IPS-NIHi11 (cell line): ENCODE measurements at places on chromosomes 11 and 22.

DNA sequence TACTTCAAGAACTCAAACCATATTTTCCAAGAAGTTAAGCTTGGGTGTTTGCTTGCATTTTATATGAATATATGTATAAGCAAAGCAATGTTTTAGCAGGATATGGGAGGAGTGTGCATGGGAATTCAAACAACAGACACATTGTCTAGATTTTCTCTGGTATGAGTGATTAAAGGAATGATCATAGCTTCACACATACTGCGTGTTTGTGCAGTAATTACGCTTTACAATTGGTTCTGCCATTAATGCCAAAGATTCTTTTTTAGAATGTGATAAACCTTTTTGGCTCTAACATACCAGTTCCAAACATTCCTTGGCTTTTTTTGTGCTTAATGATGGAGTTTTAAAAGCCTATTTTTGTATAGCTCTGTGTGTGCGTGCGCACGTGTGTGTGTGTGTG, 54.0 kb downstream of the CCDC34 start:
- DNase-seq, result no peak

GRCh38 chr22:19851291-19852176, 3.1 kb downstream of the GNB1L start:
- no peak for DNase-seq

GRCh38 chr11:10080138-10080537, 213.9 kb downstream of the SBF2 start:
- DNase-seq, result no peak

GRCh38 chr11:119509969-119510401, 87.0 kb upstream of the THY1 start:
- no peak for DNase-seq

DNA sequence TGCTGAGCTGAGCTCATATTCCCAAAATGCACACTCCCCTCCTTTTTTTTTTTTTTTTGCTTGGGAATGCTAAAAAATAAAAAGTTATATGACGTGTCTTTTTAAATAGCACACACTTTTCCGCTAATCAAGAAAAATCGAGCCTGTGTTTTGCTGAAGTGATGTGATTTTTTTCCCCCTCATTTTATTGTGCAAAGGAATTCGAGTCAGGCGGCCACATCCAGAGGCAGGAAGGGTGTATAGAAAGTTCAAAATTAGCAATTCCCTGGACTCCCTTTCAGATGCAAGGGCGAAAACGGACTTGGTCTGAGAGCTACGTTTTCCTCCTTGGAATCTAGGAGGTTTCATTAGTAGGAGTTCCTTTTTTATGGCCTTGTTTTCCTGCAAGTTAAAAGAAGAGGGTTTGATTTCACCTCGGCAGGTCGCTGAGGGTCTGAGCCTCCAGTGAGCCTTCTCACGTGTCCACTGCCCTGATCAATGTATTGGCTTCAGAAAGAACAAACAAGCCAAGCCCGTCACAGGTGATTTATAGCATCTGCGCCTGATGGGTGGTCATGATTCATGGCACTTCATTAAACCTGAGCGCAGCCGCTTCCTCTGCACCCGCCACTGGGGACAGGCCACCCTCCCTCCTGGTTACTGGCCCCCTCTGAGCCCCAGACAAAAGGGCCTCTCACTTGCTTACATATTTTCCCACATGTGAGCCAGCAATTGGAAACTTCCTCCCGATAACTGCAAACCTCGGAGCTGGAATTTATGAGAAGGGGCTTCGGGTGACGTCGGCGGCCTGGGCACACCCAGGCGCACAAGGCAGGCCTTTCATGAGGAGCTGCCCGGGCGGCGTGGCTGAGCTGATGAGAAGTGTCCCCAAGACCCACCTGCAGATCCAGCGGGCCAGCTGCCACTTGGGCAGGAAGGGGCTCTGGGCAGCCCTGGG, 64.4 kb upstream of the LINC01488 start:
- no peak for DNase-seq

DNA sequence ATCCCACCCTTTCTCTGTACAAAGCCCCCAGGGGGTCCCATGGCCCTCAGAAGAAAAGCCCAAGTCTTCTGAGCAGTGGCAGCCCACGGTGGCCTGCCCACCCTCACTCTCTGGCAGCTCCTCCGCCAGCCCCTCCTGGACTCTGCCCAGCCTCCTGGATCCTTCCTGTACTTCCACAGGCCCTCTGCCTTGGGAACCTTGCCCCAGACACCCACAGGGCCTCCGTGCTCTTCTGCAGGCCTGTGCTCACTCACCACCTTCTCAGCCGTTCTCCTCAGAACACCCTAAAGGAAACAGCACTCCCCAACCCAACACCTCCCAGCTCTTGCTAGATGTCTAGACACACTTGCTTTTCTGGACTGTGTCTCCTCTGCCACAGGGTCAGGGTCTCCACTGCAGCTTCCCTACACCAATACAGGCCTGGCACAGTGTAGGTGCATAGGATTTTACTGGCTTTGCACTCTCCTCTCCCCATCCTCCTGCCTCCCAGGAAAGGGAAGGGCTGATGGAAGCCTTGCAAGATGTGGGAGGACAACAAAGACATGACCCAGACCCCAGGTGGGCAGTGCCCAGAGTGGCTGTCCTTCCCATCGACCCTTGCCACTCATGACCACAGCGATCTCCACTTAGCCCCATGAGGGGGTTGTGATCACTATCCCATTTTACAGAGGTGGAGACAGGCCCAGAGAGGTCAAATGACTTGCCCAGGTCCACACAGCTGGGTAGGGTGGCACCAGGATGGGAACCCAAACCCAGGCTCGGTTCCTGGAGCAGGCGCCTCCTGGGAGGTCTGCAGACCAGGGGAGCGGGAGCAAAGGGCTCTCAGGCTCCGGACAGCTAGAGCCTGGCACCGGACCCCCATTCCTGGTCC, 2.0 kb downstream of the SCARF2 start:
- no peak for DNase-seq

- DNase-seq, result no peak
These were observed 21.4 kb downstream of the TMPRSS6 start for GRCh38 chr22:37088108-37088605.

DNA sequence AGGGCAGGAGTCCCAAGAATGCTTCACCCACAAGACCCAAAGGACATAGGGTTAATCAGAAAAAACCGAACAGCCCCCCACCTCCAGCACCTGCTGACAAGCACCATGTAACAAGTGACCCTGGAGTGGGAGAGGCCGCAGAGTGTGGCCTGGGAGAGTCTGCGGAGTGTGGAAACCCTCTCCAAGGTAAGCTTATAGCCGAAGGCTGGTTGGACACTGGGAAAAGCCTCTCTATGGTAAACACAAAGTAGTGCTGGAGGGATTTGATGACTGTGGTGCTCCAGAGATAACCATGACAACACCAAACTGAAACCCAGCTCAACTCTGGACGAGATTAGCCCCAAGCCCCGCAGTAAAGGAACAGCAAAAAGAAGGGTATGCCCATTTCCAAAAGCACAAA, 19.2 kb downstream of the ASCL2 start:
- no peak for DNase-seq

DNA sequence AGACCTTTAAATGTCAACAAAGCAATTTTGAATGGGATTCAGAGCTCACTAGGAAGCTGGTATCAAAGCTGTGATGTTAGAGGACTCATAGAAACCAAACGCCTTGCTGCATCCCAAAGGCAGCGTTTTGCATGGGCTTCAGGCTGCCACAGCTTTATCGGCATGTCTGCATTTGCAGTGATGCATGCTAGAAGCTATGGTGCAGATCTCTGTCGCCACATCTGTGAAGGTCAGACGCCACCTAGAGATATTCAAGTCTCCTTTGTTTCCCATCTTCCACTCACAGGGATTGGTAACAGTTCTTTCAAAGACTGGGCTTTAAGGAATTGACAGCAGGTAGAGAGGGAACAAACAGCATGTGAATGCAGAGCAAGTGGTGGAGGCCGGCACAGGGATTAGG, 47.8 kb downstream of the NTM start:
- no peak for DNase-seq

DNA sequence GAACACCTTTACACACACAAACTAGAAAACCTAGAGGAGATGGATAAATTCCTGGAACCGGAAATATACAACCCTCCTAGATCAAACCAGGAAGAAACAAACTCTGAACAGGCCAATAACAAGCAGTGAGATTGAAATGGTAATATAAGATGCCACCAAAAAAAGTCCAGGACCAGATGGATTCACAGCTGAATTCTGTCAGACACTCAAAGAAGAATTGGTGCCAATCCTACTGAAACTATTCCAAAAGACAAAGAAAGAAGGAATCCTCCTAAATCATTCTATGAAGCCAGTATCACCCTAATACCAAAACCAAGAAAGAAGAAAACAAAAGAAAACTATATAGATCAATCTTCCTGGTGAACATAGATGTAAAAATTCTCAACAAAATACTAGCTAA, 33.9 kb downstream of the PIWIL3 start:
- DNase-seq, result no peak

GRCh38 chr22:47421846-47422245, 659.4 kb downstream of the TBC1D22A start:
- DNase-seq, result no peak

GRCh38 chr11:29352273-29352795, 664.5 kb downstream of the KCNA4 start:
- peak; percentile 11 for DNase-seq

DNA sequence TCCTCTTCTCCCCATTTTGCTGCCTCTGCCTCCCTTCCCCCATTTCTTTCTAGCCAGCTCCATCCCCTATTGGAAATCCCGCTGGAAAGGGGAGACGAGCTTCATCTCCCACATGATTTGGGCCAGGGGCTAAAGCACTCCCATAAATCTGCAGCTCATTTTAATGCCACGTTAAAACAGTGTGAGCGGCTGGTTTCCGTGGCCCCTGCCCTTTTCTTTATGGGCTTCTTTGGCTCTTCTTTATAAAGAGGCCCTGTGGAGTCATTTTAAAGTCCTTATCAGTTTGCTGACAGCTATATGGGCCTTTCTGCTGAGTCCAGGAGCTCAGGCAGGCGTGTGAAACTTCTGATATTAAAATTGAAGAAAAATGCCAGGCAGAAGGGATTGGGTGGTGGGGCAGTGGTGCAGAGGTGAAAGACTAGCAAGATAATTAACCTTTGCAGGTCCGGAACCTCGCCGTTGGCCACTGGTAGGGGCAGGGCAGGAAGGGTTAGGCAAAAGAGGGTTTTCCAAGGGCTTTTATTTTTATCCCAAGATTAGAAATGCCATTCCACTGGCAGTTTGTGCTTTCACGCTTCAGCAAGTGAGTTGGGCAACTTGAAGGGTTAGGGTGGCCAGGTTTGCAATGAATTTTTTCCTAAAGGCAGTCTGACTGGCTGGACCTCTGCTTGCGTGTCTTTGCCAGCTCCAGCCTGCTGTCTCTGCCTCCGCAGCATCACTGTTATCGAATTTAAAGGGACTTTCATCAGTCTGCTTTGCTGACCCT, 44.3 kb downstream of the EXT2 start:
- no peak for DNase-seq

DNA sequence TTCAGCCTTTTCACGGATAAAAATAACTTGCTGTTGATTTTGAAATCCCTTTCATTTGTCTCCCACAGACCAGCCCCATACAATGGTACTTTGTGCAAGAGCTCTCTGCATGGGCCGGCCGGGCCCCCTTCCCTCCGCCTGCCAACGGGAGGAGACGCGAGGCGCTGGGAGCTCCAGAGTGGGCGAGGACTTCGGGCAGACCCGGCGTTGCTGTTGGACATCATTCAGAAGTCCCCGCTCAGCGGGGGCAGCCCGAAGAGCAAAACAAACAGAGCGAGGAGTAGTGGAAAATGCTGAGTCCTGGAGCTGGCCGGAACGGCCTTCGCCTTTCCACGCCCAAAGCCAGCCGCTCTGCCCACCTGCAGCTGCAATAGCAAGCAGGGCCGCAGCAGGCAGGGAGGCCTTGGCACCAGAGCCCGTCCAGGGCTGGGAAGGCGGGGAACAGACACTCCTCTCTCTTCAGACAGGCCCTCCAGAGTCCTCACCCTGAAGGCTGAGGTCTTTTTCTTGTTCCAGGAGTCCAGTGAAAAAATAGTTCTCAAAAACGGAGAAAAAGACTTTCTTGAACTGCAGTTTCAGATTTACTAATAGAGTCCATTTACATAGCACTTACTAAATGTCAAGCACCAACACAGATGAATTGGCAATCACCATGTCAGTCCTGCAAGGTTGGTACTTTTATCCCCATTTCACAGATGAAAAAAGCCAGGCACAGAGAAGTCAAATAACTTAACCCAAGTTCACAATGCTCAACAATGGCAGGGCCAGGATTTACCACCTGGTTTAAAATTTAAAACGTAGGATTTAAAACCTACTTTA, 135.5 kb downstream of the ETS1 start:
- no peak for DNase-seq
